ENCODE measurements at places on chromosomes 12 and 14.

DNA sequence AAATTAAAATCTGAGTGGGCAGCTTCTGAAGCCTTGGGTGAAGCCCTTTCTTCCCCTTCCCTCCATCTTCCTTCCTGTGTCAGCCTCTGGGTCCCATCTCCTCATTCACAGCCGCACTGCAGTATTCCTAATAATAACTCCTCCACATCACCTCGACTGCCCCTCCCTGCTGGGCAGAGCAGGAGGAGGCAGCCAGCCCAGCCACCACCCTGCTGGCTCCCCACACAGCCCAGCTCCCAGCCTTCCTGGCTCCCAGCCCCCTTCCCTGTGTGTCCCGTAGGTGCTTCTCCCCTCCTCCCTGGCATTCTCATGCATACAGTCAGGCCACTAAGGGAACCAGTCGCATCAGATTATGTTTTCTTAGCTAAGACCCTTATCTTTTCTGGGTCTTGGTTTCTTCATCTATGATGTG, 3.7 kb downstream of the IFFO1 start:
- no peak for DNase-seq

GRCh38 chr14:89936654-89937185, 17.8 kb downstream of the EFCAB11 start:
- no peak for DNase-seq

DNA sequence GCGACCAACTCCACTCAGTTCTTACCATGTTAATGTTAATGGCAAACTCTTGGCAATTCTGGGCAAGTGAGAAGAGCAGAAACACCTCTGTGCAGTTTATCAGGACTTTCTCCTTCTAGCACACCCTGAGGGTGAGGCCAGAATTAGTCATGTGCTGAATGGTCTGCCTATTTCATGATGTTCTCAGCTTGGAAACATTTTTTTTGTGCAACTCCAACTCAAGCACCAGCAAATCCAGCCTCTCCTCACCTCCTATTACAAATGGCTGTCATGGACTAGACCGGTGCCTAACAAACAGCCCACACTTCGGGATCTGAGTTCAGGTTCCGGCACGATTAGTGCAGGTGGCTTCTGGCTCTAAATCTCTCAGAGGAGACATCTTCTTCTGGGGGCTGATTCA, 246.0 kb downstream of the ZFP36L1 start:
- DNase-seq = no peak

GRCh38 chr12:46100551-46101484, 110.4 kb upstream of the SCAF11 start:
- DNase-seq = no peak

DNA sequence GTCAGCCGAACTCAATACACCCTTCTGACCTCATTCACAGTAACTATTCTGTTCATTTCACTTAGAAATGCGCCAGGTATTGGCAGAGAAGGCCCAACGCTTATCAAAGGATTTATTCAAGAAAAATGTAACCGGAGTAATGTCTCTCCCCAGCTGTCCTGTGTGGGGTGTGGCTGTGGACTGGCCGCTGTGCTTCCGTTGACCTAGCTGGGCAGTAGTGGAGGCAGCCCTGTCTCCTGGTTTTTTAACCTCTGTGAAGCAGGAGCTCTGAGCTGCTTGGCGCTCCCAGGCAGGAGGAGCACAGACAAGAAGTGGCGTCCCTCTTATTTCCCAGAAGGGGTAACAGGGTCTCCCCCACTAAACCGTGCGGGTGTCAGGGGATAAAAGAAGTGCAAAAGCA, 85.2 kb downstream of the ESR2 start:
- DNase-seq = no peak

DNA sequence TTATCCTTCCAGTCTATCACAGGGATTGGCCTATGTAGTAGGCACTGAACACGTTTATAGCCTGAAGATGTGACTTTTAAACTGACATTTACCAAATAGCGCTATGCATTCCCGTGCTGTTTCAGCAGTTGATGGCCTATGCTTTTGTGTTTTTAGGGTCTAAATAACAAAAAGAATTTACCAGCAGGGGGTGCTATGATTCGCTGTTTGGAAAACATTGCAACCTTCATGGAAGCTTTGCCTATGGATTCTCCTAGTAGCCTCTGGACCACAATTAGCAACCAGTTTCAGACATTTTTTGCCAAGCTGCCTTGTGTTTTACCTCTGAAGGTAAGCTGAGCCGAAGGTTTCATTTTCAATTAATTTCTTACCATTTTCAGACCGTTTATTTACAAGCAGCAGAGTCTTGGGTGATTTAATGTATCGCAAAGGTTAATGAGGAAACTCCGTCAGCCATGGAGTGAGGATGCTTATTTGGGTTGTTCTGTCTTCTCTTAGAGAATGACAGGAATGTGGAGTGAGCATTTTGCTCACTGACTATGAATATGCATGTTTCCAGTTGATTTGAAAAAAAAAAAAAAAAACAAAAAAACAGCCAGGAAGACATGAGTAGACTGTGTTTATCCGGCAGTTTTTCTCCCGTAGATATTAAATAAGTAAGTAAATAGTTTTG, 133.1 kb downstream of the PRIMA1 start:
- no peak for DNase-seq

- DNase-seq = no peak
Measured at GRCh38 chr14:54381821-54382220, 15.0 kb upstream of the CDKN3 start.

DNA sequence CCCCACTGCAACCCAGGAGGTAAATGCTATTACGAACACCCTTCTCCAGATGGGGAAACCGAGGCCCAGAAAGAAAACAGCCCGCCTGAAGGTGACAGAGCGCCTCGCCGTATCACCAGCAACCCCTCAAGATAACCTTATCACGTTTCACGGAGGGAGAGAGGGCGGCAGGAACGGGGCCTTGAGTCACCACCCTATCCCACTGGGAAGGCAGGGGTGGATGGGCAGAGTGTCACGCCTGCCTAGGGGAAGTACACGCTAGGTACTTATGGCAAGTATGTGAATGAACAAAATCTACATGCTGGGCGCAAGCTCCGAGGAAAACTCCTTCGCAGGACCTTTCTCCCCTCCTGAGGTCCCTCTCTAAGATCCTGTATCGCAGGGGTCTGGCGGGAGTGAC, 17.8 kb downstream of the NCOR2 start:
- no peak for DNase-seq

DNA sequence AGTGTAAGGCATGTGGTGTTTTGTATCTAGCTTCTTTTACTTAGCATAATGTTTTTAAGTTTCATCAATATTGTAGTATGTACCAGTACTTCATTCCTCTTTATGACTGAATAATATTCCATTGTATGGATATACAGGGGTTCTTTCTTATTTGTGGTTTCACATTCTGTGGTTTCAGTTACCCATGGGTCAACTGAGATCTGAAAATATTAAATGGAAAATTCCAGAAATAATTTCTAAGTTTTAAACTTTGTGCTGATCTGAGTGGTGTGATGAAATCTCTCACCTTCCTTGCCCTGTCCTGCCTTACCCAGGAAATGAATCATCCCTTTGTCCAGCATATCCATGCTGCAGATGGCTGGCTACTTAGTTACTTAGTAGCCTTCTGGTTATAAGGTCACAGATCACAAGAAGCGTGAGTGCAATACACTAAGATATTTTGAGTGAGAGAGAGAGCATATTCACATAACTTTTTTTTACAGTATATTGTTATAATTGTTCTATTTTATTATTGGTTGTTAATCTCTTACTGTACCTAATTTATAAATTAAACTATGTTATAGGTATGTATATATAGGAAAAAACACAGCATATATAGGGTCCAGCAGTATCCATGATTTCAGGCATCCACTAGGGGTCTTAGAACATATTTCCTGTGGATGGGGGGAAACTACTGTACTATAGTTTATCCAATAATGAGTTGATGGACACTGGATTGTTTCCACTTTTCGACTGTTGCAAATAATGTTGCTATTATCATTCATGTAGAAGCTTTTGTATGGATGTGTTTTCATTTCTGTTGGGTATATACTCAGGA, 59.6 kb upstream of the LRTM2 start:
- DNase-seq = no peak

GRCh38 chr12:79012636-79013035, 148.1 kb downstream of the SYT1 start:
- DNase-seq = no peak

DNA sequence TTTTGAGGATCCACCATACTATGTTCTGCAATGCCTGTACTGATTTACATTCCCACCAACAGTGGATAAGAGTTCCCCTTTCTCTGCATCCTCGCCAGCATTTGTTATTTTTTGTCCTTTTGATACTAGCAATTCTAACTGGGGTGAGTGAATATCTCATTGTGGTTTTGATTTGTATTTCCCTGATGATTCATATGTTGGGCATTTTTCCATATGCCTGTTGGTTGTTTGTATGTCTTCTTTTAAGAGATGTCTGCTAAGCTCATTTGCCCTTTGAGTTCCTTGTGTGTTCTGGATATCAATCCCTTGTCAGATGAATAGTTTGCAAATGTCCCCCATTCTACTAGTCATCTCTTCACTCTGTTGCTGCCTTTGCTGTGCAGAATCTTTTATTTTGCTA, 49.0 kb upstream of the MSRB3 start:
- DNase-seq = no peak

- DNase-seq = no peak
Measured at GRCh38 chr14:90455100-90455571, 58.3 kb downstream of the CALM1 start.

DNA sequence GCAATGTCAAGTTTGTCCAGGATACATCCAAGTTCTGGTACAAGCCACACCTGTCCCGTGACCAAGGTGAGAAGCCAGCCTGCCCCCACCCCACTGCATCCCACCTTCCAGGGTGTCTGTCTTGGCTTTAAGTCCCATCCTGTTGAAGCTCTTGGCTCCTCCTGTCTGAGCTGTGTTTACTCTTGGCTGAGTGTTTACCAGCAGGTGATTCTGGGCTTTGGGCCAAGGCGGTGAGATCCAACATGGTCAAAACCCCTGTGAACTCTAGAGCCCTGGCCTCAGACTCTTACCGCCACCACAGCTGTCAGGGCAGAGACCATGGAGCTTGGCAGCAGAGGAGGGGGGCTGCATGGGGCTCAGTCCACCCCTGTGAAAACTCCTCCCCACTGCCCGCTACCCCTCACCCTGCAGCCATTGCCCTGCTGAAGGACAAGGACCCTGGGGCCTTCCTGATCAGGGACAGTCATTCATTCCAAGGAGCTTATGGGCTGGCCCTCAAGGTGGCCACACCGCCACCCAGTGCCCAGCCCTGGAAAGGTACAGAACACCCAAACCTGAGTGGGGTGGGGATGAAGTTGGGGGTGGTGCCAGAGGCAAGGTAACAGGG, 11.6 kb downstream of the TNS2 start:
- DNase-seq = no peak

DNA sequence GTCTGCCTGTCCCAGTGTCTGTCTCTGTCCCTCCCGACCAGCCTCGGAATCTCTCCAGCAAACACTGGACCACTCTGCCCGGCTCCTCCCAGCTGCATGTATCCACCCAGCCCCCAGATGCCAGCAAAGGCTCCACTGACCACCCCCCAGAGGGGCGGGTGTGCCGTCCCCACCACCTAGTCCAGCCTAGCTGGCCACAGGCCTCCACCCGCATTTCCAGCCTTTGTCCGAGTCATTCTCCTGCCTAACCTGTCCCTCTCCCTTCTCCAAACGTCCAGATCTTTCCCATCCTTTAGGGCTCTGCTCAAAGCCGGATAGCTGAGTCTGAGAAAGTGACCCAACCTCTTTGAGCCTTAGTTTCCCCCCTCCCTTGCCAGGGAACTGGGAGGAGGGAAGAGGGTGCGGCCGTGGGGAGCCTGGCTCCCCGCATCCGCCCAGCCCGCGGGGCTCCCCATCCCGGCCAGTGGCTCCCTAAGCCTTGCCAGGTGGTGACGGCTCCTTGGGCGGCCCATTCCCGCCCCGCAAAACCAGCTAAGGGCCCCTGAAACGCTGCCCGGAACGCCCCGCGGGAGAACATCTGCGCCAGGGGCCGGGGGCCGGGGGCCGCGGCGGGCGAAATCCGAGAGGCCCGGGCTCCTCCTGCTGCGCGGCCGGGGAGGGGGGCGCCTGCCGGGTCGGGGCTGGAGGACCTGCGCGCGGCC, 34.6 kb upstream of the ANKRD9 start:
- no peak for DNase-seq

- no peak for DNase-seq
Measured at GRCh38 chr14:67335781-67336180, 23.8 kb downstream of the ATP6V1D start.

- no peak for DNase-seq
Measured at GRCh38 chr14:29458547-29458946, 469.1 kb downstream of the PRKD1 start.

DNA sequence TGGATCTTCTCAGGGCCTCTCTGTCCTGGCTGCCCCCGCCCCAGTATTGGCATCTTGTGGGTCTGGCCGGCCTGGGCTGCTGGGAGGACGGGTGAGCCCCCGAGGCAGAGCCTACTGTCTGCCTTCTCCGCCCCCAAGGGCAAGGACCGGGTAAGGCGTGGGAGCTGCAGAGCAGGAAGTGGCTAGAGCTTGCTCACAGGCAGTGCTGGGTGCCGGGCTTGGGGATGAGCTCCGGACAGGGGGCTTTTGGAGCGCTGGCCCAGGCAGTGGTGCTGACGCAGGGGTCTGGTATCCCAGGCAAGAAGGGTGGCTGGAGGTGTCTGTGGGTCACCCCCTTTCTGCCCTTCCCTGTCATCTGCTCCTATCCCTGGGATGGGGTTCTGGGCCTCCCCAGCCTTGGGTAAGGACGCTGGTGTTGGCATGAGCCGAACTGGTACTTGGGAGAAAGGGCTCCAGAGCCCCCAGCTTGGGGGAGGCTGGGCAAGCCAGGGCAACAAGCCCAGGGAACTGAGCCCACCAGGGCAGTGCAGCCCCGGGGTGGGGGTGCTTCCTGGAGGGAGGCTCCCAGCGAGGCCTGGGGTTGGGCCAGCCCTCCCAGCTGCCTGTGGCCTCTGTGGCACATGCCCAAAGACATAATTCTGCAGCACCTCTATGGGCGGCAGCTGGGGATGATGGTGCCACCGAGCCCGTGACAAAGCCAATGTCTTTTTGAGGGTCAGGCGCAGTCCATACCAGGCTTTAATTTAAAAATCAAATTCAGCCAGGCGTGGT, 126.3 kb downstream of the KIF26A start:
- DNase-seq = no peak

- DNase-seq = no peak
Measured at GRCh38 chr12:11499806-11500187, 104.4 kb upstream of the PRB2 start.

DNA sequence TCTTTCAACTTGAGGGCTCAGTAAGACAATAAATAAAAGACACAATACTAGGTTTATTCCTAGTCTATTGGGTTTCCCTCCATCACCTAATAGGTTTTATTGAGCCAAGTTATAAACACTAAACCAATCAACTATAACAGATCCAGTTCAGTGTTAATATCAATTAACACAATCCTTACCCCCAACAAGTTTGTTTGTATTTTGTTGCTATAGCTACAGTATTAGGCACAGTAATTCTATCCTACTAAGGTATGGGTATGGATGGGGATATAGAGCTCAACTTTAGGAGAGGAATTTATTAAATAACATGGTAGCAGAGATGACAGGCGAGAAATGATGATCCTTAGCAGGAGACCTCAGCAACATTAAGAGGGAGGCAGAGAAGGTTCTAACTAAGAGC, 13.3 kb downstream of the PPP4R3A start:
- no peak for DNase-seq

DNA sequence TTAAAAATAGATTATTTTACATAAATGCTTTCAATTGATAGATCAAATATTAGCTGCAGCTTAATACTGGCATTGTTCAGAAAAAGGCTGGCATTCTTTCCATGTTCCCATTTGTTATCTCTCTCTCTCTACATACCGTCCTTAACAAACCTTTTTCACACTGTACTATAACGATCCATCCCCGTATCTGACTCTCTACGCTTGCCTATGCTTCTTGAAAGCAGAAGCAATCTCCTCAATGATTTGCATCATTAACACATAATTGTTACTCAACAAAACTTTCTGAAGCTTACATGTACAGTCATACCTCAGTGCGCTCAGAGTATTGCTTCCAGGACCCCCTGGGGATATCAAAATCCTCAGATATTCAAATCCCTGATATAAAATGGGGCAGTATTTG, 89.7 kb downstream of the TMTC1 start:
- no peak for DNase-seq

All from stimulated activated CD4-positive, alpha-beta T cell treated with anti-CD3 and anti-CD28 coated beads, TNF-alpha, amount 100 ng/mL, for 48 hours (primary cell).